Activated effector memory CD4-positive, alpha-beta T cell treated with Interleukin-2 at 50 U/mL for 16 hours (primary cell): ENCODE measurements at places on chromosomes 12 and 14.

DNA sequence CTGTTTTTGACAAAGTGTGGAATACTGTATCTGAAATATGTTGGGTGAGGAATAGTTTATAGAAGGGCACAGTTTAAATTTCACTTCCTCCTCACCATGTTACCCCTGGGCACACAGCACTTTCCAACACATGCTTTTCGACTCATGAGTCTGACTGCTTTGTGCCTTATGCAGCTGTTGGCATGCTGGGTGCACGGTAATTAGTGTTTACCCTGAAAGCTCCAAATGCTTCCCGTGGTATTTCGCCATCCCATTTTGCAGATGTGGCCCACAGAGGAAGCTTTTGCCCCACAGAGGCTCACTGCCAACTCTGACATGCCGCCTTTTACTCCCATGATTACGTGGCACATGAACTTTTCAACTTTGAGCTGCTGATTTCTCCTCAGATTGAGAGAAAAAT is 168.6 kb downstream of the PRKCH start:
- no peak for DNase-seq

- no peak for DNase-seq
Measured at GRCh38 chr14:75469606-75470237, 41.9 kb downstream of the JDP2 start.

- no peak for DNase-seq
Measured at GRCh38 chr12:124434951-124435805, 132.2 kb downstream of the NCOR2 start.

GRCh38 chr14:89924268-89924667 is 30.3 kb downstream of the EFCAB11 start:
- no peak for DNase-seq

DNA sequence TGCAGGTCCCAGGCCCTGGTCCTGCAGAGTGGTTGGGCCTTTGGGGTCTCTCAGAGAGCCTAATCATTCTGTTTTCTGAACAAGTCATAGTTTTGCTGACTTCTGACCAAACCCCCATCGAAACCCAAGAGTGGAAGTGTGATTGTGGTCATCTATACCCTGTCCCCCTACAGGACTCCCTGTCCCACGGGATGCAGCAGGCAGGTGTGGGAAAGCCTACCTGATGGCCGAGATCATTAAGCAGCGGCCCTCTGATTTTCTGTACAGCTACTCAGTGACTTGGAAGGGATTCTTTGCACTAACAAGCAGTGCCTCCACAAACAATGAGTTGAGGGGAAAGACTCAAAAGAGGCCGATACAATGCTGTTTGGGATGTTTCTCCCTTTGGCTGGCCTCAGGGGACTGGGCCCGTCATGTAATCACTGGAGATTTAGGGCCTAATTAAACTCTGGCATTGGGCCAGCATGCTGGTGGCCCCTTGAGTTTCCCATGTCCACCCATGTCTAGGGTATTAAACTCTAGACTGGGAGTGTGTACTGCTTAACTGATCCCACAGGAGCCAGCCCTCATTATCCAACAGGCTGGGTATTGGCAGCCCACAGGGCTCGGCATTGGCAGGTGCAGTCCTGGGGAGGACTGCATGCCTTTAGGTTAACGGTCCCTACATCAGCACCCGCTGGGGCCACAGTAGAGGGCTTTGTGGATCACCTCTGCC is 192.8 kb downstream of the ZFP36L1 start:
- no peak for DNase-seq

- peak; percentile 52 for DNase-seq
Measured at GRCh38 chr12:13211859-13212664, 15.5 kb downstream of the EMP1 start.

DNA sequence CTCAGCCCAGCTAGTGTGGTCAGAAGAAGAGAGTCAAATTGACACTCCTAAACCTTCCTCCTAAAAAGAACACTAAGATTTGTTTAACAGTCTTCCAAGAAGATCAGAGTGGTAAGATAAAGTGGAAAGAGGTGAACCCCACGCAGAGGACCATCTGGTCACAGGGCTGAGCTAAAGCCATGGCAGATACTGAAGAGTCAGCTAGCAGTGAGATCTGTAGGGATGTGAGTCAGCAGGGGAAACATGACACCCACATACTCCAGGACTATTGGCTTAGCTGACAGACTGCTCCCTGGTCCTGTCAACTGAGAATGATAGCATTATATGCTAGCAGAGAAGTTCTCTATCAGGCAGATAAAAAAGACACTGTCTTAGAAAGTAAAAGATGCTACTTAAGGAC is 269.4 kb upstream of the ALG10 start:
- no peak for DNase-seq

- no peak for DNase-seq
Measured at GRCh38 chr14:55221186-55221585, 29.8 kb upstream of the DLGAP5 start.

DNA sequence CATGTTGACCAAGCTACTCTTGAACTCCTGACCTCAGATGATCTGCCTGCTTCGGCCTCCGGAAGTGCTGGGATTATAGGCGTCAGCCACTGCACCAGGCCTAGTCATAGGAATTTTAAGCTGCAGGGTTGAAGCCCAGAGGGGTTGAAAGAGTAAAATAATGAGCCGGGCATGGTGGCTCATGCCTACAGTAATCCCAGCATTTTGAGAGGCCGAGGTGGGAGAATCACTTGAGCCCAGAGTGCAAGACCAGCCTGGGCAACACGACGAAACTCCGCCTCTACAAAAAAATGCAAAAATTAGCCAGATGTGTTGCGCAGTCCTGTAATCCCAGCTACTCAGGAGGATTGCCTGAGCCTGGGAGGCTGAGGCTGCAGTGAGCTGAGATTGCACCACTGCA is 69.6 kb downstream of the GALNT8 start:
- DNase-seq: no peak

- no peak for DNase-seq
Measured at GRCh38 chr12:111768159-111768895, 1.6 kb downstream of the ALDH2 start.

DNA sequence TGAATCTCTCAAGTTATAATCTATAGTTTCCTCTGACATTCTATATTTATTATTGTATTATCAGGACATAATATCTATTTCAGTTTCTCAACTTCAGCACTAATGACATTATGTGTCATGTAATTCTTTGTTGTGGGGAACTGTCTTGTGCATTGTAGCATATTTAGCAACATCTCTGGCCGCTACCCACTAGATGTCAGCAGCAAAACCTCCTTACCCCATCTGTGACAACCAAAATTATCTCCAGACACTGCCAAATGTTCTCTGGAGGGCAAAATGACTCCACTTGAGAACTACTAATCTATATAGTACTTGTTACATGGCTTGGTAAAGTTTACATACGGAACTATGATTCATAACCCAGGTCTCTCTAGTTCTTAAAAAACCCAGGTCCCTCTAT is 110.2 kb downstream of the RASSF9 start:
- no peak for DNase-seq
